ENCODE measurements at places on chromosomes 4 and X.

GRCh38 chrX:720825-721224 lies 90.2 kb downstream of the SHOX start:
- no peak for DNase-seq

DNA sequence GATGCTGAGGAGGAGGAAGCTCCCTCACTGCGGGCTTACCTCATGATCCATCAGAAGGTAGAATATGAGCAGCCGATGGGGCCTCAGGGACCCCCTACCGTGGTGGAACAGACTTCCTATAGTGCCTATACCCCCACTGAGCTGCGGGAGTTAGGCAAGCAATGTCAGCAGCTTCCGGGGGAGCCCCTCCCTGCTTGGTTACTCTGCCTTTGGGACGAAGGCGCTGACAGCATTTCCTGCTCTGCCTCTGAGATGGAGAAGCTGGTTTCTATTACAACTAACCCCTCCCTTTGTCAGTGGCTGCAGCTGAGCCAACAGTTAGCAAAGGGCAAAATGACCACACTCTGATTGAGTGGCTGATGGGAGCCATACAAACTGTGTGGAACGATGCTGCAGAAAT lies 430.7 kb downstream of the IDS start:
- no peak for DNase-seq

DNA sequence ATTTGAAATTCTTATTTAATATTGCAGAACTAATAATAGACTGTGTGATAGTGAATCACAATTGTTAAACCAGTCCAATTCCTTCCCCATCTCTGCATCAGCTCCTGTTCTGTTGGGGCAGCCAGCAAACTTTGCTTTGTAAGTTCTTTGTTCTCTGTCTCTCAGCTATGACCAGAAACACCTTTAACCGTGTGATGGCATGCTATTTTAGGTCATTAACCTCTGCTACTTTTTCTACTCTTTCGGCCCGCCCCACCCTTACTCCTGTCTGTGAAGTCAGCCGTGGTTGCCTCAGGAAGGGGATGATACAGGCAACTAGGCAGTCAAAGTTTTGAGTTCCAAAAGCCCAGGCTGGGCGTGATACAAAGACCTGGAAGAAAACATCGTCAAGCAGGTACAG lies 51.3 kb upstream of the EGFL6 start:
- DNase-seq = no peak

DNA sequence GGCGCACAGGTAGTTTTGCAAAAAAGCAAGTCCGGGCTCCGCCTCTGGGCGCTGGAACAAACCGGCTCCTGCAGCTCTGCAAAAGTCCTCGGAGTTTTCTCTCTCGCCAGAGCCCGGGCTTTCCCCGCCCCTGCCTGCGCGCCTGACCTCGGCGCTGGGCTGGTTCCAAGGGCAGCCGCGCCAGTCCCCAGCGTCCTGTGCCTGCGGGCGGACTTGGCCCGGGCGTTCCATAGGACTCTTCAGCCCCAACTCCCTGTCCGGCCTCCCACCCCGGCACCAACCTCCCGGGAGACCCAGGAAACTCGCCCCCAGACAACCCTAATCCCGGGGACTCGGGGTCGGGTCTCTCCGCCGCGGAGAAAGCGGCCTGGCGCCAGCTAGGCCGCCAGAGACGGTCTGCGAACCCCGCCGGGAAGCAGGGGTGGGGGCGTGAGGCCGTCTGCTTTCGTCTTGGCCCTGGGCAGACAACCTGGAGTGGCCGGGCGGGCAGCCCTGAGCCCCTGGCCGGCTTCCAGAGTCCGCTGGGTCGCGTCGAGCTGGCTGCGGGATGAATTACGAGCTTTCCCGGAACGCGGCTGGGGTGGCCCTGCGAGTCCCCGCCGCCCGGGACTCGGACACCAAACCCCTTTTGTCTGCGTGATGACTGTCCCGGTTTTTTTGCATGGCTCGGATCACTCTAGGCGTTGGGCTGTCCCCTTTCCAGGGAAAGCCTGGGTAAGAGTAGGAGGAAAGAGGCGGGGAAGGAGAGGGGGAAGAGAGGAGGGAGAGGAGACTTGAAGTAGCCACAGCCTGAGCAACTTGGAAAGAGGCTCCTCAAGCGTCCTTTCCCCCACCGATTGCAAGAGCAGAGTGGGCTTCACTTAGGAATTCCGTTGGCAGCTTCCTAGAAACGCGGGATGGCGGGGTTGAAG lies 916 bp downstream of the MXRA5 start:
- no peak for DNase-seq

DNA sequence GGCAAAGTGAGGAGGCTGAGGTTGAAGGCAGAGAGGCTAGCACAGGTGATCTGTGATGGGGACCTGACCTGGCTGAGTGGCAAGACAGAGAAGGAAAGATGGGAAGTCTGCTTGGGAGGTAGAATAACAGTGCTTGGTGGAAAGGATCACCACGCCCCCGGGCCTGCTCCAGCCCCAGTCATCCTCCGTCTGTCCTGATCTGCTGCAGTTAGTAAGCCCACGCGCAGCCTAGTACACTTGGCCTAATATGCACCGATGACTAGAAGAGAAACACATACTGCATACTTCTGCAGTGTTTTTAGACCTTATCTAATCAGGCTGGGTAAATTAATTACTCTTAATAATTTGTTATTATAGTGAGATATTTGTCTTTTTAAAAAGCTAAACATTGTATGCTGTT lies 103.7 kb upstream of the KLF3 start:
- no peak for DNase-seq

- DNase-seq = no peak
Measured at GRCh38 chr4:147418226-147418625, 62.7 kb upstream of the EDNRA start.

- DNase-seq = no peak
Measured at GRCh38 chrX:68249401-68249831, 183.9 kb downstream of the OPHN1 start.

GRCh38 chr4:85864259-85865205 lies 389.6 kb downstream of the ARHGAP24 start:
- no peak for DNase-seq
